ENCODE measurements at places on chromosomes 12 and 14.

- no peak for DNase-seq
Measured at GRCh38 chr14:20698934-20699333, 10.4 kb downstream of the ANG start.

DNA sequence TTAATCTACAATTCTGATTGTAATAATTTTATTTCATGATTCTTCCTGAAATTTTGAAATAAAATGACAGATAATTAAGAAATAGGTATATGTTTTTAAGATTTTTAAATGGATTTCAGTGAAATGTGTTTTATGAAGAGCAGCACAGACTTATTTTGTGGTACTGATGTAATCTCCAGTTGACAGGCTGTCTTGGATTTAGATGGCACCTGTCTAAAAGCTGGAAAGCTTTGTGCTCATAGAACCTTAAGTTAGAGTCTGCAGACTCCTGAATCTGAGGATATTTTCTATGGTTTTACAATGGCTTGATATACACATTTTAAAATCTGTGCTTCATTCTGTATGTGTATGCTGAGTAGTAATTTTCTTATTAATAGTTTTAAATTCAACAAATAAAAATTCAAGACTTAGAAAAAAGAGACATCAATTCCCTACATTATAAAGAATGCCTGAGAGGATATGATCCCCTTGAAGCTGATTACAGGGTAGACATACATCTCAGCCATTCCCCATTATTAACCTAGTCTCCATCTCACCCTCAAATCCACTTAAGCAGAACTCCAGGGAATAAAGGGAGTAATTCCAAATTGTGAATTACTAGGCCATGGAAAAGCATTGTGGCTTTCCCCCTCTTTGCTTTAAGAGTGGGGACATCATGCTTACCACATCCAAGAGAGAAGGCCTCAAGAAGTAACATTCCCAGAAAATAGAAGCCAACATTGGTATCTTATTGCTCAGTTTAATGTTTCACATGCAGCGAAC is 33.7 kb upstream of the ACSS3 start:
- no peak for DNase-seq

GRCh38 chr14:95164506-95164905 is 7.2 kb upstream of the DICER1 start:
- no peak for DNase-seq

GRCh38 chr12:76240281-76240680 is 107.9 kb downstream of the BBS10 start:
- DNase-seq = no peak
